Stimulated activated CD8-positive, alpha-beta memory T cell treated with anti-CD3 and anti-CD28 coated beads, Interleukin-4, amount 100 ng/mL, for 1 hour (primary cell): ENCODE measurements at places on chromosomes 1 and 21.

GRCh38 chr1:198929111-198929604 is 290.3 kb downstream of the PTPRC start:
- no peak for DNase-seq

GRCh38 chr1:233183226-233184020 is 112.1 kb downstream of the PCNX2 start:
- DNase-seq = no peak

DNA sequence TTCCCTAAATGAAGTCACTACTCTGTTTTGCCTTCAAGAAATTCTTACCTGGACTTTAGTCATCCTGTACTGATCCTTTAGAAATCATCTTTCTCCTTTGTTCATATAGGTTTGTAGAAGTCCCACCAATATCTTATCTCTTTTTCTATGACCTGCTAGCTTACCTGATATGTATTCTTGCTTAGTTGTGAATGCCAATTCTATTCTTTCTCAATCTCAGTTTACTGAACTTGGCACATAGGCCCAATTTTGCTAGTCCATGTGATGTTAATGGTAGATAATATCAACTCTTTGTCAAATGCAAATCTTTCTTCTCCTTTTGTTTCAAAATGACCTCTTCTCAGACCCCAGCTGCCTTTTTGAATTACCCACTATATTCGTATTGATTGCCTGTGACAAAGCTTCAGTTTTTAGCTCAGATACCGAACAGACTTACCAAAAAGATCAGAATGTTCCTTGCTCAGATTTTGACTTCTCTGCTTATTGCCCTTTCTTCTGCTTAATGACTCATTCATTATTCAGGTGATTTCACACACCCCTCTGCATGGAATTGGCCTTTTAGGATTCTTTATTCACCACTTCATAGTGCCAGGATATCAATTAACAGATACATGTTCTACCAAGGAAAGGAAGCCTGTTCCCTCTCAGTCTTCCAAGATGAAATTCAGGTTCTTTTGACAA is 20.6 kb downstream of the IPO9 start:
- DNase-seq = no peak

DNA sequence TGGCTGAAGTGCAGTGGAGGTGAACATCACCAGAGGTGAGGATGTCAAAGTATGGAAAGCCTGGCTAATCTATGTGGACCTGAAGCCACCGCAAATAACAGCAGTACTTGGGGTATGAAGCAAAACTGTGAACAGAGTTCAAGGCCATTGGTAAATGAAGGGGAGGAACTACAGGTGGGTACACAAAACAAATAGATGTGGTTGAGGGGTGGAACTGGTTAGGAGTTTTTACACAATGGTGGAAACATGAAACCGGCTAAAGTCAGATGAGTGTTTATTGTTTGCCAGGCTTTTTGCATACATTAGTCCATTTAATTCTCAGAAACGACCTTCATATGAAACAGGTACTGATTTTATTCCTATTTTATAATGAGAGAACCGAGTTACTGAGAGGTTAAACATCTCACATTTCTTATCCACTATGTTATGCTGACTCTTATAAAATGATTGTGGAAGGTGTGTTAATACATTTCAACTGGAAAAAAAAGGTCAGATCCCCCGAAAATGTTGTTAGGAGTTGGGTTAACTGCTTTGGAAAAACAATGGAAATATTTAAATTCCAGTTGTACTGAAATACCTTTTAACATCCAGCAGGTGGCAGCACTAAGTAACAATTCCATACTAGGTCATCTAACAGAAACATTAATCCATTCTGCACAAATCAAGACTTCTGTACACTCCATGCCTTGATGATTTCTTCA is 44.3 kb upstream of the GTF2B start:
- no peak for DNase-seq

- no peak for DNase-seq
Measured at GRCh38 chr1:75725861-75726361, 1.4 kb downstream of the ACADM start.

DNA sequence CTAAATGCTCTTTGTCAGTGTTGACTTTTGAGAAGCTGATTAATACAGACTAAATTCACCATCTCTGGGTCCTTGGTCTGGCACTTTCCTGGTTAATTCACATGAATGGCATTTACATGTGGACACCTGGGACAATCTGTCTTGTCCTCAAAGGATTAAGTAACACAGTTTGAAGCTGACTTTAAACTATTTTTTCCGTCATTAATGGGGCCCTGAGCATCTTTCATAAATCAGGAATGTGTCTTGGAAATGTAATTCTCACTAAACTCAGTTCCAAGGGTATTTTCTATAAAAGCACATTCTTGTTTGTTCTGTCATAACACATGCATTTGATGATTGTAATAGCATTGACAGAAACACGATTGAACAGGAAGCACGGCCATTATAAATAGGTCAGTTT is 26.7 kb upstream of the NBL1 start:
- no peak for DNase-seq

DNA sequence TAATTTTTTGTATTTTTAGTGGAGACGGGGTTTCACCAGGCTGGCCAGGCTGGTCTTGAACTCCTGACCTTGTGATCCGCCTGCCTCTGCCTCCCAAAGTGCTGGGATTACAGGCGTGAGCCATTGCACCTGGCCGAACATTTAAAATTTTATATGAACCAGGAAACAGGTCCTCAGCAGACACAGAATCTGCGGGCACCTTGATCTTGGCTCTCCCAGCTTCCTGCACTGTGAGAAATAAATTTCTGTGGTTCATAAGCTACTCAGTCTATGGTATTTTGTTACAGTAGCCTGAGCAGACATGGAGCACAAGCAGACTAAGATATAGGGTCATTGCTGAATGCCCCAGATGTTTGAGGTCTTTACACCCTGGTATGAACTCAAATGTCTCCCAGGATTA is 23.6 kb upstream of the CTH start:
- no peak for DNase-seq
